Naive thymus-derived CD4-positive, alpha-beta T cell (primary cell): ENCODE measurements at places on chromosomes 2 and 18. TPM values are rescaled to one million over a fixed set of nuclear protein-coding genes. Genes with fewer than 3 reads are reported as not detected.

FTCDNL1 gene
- total RNA-seq = 2.6 TPM

RGPD3 gene
- 0.47 TPM for total RNA-seq

DOCK10 gene
- total RNA-seq = 200 TPM

DNA sequence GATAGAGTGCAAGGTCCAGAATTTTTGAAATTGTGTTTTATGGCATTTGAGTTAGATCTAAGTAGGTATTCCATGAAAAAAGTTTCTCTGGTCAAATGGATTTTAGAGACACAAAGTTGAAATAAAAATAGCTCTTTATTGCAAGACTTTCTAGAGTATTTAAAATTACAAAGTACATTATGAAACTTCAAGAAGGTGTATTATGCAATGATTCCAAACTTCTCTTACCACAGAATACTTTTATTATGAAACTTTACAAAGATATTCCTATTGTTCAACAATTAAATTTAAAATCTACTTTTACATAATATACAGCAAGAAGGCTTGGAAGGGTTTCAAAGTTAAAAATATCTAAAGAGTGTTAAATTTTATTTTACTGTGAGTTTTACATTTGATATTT lies 65.9 kb downstream of the CALCRL start:
- no peak for DNase-seq

DNA sequence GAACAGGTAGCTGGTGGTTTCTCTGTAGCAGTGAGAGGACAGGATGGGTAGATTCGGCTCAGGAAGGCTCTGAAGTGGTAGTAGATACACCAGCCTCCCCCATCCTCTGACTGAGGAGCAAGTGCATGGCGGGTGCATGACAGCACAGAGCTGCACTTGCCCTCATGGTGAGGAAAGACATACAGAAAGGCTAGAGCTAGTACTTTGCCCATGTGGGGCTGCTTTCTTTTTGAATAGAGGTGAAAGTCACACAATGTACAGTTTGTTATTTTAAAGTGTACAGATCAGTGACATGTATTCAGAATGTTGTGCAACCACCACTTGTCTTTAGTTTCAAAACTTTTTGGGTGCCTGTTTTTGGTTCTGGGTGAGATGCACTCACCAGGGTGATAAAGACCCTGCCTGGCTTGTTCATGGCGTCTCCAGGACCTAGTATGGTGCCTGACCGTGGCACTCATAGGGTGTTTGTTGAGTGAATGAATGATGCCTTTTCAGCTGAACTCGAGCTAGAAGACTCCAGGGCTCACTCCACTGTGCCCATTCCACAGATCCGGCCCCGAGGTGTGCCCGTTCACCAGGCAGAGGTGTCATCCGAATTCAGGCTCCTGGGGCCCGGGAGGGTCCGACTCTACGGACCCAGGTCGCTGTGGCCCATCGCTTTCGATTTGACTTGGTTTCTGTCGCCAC lies 421 bp upstream of the VAMP5 start:
- DNase-seq = peak; percentile 65

GRCh38 chr18:24659827-24660720 lies 199.6 kb downstream of the HRH4 start:
- DNase-seq = peak; percentile 47

TNP1 gene
- total RNA-seq = not detected in 2 replicates

- no peak for DNase-seq
These were observed 245.3 kb downstream of the STK39 start for GRCh38 chr2:168002021-168002553.
